ENCODE measurements at places on chromosomes 4 and X. TPM values are rescaled to one million over a fixed set of nuclear protein-coding genes. Genes with fewer than 3 reads are reported as not detected.

GRCh38 chrX:39513836-39514235 is 583.9 kb downstream of the BCOR start:
- H3K27ac ChIP-seq, result no peak overlapping the region
- no peaks in the 10 kb centered on the region for H3K4me1 ChIP-seq
- H3K27me3 ChIP-seq, result peaks cover 8% of the 10 kb centered on the region
- DNase-seq, result peak; percentile 91
- H3K36me3 ChIP-seq, result no peaks in the 10 kb centered on the region
- H3K4me3 ChIP-seq, result no peak overlapping the region

- H3K27ac ChIP-seq, result no peak overlapping the region
- no peak for DNase-seq
- H3K4me3 ChIP-seq, result no peak overlapping the region
- H3K4me1 ChIP-seq, result peaks cover 9% of the 10 kb centered on the region
Measured at GRCh38 chr4:17230727-17231126, 281.2 kb downstream of the QDPR start.

- no peaks in the 10 kb centered on the region for H3K27me3 ChIP-seq
- H3K4me1 ChIP-seq, result no peaks in the 10 kb centered on the region
Measured at GRCh38 chr4:70187216-70187615, 8.3 kb upstream of the ODAM start.

DNA sequence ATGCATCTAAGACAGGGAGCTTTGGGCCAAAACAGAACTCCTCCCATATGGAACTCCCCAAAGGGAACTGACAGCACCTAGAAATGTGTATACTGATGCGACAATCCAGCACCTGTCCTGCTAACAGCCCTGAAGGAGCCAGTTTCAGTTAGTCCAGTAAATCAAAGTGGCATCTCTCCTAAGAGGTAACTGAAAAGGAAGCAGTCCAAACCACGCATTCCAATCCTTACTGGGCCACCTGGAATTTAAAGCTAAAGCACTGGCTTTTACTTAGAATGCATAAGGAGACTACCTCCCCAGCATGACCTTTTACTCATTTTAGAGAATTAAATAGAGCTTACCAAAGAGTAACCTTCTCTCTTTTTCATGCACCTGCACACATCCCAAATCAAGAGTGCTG is 586.8 kb upstream of the PITX2 start:
- H3K36me3 ChIP-seq, result no peaks in the 10 kb centered on the region
- DNase-seq, result no peak
- H3K4me3 ChIP-seq, result no peak overlapping the region
- H3K4me1 ChIP-seq, result no peaks in the 10 kb centered on the region
- no peaks in the 10 kb centered on the region for H3K27me3 ChIP-seq

DNA sequence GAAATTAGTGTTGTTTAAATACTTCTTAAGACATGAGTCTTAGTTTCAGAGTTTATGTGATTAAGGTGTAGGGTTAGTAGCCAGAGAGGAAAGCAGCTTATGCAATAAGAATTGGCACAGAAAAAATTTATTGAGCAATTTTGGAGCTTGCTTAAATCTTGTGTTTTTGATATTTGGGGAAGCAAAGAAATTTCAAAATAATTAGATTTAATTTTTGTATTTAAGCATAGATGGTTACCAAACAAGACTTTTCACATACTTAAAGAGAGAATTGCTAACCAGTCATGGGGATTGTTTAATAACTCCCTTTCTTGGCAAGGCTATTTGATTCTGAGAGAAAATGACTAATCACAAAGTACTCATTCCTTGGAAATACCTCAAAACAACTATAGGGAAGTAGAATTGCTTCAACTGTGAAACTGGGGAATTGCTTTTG is 202.0 kb upstream of the GRID2 start:
- H3K4me3 ChIP-seq, result no peak overlapping the region
- no peaks in the 10 kb centered on the region for H3K36me3 ChIP-seq
- H3K4me1 ChIP-seq, result no peaks in the 10 kb centered on the region
- DNase-seq, result no peak

- peaks cover 22% of the 10 kb centered on the region for H3K4me1 ChIP-seq
- DNase-seq, result no peak
- no peak overlapping the region for H3K4me3 ChIP-seq
- no peak overlapping the region for H3K27ac ChIP-seq
- H3K27me3 ChIP-seq, result peaks cover 52% of the 10 kb centered on the region
Measured at GRCh38 chr4:30720661-30721184, 554 bp downstream of the PCDH7 start.

DNA sequence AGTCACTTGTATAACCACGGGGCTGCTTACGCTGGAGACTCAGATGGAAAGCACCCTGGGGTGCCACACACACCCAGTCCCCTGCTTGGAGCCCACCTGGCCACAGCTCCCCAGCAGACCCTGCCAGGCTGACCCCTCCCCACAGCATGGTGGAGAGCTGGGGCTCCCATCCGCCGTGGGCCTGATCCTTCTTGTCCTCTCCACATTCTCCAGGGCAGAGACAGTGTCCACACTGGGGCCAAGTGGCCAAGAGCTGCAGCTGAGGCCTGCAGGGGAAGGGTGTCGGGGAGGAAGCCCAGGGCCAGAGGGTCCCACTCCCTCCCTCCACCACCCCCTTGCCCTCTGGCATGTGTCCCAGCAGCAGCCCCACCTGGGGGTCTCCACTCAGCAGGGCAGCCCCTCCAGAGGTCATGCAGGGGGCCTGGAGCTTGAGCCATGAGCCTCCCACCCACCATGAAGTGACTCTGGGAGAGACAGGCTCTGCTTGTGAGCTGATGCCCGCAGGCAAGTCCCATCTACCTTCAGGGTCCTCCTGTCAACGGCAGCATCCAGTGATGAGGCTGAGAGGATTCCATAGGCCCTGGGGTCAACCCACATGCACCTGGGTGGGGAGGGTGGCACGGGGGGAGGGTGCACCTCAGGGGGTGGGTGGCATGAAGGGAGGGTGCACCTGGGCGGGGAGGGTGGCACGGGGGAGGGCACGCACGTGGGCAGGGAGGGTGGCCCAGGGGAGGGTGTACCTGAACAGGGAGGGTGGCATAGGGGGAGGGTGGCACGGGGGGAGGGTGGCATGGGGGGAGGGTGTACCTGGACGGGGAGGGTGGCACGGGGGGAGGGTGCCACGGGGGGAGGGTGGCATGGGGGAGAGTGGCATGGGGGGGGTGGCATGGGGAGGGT is 56.4 kb downstream of the FAM53A start:
- H3K4me3 ChIP-seq, result no peak overlapping the region
- peaks cover 3% of the 10 kb centered on the region for H3K4me1 ChIP-seq
- no peak overlapping the region for H3K27ac ChIP-seq
- H3K36me3 ChIP-seq, result no peaks in the 10 kb centered on the region
- no peaks in the 10 kb centered on the region for H3K27me3 ChIP-seq
- DNase-seq, result no peak

DNA sequence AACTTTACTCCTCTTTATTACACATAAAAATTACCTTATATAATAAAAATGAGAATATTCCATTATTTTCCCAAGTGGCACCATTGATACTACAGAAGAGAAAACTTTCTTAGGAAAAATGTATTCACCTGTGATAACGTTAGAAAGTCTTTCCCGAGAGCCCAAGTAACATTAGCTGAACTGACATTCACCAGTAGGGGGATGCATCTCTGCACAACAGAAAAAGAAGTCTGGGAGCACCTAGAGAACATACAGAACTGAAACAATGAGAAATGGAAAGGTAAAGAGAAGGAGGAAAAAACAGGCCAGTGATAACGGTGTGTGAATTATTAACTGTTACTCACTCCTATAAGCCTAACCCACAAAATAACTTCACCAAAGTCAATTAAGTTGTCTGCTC is 423.3 kb downstream of the CENPC start:
- no peaks in the 10 kb centered on the region for H3K4me1 ChIP-seq
- no peaks in the 10 kb centered on the region for H3K27me3 ChIP-seq
- no peak overlapping the region for H3K27ac ChIP-seq

DNA sequence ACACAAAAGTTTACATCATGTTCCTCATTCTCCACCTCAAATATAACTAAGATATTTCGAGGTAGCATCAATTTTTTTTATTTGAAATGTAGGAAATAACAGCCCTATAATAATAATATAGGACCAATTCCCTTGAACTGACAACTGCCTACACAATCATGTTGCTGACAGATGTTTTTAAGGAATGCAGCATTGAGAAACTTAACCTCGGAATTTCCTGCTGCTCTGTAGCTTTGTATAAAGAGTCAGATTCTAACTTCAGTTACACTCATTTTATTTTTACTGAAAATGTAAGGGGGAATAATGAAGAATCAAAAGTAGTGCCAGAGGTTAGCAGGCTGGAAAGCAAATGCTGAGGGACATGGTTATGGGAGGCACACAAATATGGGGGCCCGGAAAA is 235.8 kb downstream of the RBMX2 start:
- no peak for DNase-seq
- no peaks in the 10 kb centered on the region for H3K27me3 ChIP-seq
- H3K36me3 ChIP-seq, result no peaks in the 10 kb centered on the region
- no peak overlapping the region for H3K4me3 ChIP-seq
- no peaks in the 10 kb centered on the region for H3K4me1 ChIP-seq

The TBX22 gene
- not detected for total RNA-seq

The FRAS1 gene
- total RNA-seq, result 1.8 TPM

Data from adrenal gland (tissue), 19 donors.